Activated CD8-positive, alpha-beta T cell treated with anti-CD3 and anti-CD28 coated beads, Interleukin-2, amount 10 ng/mL, durations not matched to agents 7 days and 5 days (primary cell): ENCODE measurements at places on chromosomes 7 and 10. TPM values are rescaled to one million over a fixed set of nuclear protein-coding genes. Genes with fewer than 3 reads are reported as not detected.

DNA sequence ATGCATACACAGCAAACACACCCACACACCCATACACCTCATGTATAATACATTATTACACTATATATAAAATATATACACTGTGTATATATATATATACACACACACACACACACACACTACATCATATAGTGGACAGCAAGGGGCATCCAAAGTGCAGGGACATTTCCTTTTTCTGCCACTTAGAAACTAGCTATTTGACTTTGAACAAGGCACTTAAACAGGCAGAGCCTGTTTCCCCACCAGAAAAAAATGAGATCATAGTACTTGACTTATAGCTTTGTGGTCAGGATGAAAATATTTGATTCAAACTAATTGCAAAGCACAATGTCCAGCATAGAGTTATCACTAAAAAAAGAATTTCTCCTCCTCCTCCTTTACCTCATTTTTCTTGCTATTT is 254.3 kb upstream of the NPVF start:
- no peak for DNase-seq

- DNase-seq: no peak
Observed at GRCh38 chr10:4062072-4062471, 277.1 kb upstream of the KLF6 start.

DNA sequence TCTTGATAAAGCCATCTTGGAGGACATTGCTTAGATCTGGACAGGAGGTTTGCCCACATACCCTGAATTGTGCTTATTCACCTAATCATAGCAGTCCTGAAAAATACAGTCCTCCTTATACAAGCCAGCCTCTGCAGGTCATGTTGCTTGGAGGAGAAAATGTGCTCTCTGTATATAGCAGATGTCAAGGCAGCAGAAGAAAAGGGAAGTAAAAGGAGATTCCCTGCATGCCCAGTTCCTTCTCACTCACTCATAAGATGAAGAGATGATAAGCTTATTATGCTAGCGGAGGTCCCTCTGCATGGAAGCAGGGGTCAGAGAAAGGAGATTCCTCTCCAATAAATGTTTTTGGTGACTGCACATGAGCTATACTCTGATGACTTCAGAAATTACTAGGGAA is 458.8 kb upstream of the ZMIZ1 start:
- DNase-seq: no peak

GRCh38 chr7:156559001-156559400 is 81.6 kb upstream of the RNF32 start:
- DNase-seq: no peak

DNA sequence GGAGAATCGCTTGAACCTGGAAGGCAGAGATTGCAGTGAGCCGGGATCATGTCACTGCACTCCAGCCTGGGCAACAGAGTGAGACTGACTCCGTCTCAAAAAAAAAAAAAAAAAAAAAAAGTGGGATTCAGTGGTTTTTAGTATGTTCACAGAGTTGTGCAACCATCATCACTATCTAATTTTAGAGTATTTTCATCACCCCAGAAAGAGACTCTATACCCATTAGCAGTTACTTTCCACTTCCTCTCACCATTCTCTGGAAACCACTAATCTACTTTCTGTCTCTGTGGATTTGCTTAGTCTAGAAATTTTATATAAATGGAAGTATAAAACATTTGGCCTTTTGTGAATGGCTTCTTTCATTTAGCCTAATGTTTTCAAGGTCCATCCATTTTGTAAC is 113.4 kb downstream of the ST7 start:
- DNase-seq: no peak

DNA sequence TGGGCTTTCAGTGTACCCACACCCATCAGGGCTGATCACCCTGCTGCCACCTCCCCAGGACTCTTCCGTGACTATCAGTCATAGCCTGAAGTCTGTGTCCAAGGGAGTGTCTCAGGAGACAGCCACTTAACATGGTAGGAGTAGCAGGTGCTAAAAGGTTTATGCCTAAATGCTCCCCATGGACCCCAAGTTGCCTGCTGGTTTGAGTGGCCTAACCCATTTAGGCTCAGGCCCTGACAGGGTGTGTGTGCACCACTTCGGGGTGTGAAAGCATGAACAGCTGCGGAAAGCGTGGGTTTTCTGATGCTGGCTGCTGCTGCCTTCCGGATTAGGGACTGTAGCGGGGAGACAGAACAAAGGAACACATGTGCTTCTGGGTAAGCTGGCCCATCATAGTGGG is 93.2 kb upstream of the SAMD8 start:
- DNase-seq: no peak

DNA sequence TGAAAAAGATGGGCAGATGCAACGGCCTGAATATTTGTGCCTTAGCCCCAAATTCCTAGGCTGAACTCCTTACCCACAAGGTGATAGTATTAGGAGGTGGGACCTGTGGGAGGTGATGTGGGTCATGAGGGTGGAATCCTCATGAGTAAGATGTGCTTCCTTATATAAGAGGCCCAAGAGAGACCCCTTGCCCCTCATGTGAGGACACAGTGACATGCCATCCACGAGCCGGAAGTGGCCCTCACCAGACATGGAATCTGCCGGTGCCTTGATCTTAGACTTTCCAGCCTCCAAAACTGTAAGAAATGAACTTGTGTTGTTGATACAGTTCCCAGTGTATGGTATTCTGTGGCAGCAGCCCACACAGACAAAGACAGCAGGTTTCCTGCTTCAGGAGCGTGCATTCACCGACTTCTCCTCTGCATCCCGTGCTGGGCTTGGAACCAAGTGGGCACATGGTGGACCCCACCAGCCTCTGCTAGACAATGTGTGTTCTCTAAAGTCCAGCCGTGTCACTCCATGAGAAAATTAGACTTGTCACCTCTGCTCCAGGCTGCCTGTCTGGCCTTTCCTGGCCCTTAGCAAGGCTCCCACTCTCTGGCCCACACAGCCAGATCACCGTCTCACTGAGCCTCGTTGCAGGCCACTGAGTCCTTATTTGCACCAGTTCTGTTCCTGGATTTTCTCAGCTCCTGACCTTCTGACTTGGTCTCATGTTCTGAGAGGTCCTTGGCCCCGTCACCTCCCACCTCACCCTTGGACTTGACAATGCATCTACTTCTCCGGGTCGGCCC is 52.9 kb upstream of the CACUL1 start:
- DNase-seq: no peak

GRCh38 chr10:21510241-21511094 is 15.0 kb downstream of the SKIDA1 start:
- DNase-seq: no peak

- no peak for DNase-seq
Observed at GRCh38 chr10:28633750-28634149, 43.6 kb upstream of the BAMBI start.

DNA sequence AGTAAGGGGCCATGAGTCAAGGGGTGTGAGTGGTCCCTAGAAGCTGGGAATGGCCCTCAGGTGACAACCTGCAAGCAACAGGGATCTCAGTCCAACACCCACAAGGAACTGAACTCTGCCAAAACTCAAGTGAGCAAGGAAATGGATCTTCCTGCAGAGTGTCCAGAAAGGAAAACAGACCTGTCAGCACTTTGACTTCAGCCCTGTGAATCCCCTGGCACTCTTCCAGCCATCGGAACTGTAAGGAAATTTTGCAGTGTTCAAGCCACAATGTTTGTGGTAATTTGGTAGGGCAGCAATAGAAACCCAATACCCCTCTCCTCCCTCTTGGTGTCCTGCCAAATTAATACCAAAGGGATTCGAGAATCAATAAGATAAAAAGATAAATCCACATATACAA is 6.9 kb downstream of the LYZL1 start:
- DNase-seq: no peak

GRCh38 chr10:82922755-82923154 is 1047.8 kb downstream of the NRG3 start:
- DNase-seq: no peak

GRCh38 chr7:50867034-50867356 is 84.3 kb upstream of the GRB10 start:
- no peak for DNase-seq

- peak; percentile 87 for DNase-seq
Observed at GRCh38 chr10:1109795-1110673, 53.8 kb downstream of the WDR37 start.

- DNase-seq: no peak
Observed at GRCh38 chr10:75736151-75736640, 304.8 kb downstream of the LRMDA start.

- DNase-seq: no peak
Observed at GRCh38 chr10:89773081-89773480, 71.7 kb downstream of the KIF20B start.

DNA sequence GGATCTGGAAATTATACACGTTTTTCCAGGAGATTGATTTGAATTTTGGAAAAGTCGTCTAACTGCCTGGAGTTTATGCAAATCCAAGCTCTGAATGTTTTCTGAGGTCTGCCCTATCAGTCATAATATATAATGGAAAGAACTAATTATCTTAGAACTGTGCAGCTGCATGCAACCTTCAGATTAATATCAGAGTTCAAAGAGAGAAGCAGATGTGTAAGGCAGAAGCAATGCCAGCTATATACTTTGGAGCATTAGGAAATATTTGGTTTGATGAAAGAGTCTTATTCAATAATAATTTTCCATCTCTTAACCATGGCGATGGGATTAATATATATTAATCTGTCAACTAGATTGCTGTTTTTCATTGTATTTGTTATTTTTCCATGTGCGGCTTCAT is 500.9 kb downstream of the NEBL start:
- no peak for DNase-seq

DNA sequence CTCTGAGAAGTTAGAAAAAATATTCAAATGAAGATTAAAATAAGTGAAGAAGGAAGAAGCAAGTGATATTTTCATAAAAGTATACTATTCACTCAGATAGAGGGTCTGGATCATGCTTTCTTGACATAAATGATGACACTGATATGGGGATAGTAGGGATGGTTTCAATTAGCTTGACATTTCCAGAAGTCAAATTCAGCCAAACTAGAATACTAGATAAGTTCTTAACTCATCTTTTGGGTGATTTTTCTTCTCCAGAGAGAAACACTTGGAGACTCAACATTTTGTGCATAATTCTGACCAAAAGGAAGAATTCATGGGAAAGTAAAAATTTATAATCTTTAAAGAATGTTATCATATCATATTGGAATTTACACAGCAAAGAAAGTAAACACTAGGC is 152.0 kb upstream of the LRGUK start:
- no peak for DNase-seq

GRCh38 chr10:60417024-60417423 is 27.3 kb upstream of the ANK3 start:
- no peak for DNase-seq

DNA sequence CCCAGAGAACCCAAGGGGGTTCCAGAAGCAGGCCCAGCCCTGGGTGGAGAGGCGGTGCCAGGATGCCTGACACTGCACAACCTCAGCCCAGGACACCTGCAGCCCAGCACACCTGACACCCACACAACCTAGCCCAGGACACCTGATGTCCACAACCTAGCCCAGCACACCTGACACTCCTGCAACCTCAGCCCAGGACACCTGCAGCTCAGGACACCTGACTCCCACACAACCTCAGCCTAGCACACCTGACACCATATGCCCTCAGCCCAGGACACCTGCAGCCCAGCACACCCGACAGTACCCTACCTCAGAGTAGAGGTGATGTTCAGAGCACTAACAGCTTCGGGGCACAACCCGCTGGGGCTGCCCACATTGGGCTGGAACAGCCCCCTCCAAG is 87.3 kb downstream of the PAXIP1 start:
- no peak for DNase-seq

GRCh38 chr7:45685619-45686240 is 111.6 kb downstream of the ADCY1 start:
- no peak for DNase-seq

DNA sequence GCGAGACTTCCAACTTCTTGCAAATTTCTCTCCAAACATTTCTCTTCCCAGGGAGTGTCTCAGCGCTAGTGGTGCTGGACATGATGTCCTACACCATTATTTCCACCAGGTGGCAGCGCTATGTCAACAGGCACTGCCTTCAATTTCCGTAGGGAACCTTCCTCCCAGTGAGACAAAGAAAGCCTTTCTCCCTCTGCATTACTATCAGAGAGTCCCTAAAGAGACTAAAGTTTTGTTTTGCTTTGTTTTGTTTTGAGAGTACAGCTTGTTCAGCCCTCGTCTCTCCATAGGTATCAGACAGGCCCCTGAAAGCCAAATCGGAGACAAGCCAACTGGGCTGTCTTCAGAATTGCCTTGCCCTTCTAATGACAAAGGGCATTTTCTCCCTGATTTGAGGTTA is 44.2 kb upstream of the GGCT start:
- DNase-seq: peak; percentile 47

GRCh38 chr10:13536674-13537366 is 8.0 kb upstream of the BEND7 start:
- DNase-seq: peak; percentile 26

GRCh38 chr7:5567790-5568189 is 144.2 kb upstream of the TNRC18 start:
- no peak for DNase-seq

- DNase-seq: no peak
Observed at GRCh38 chr10:101858723-101859500, 15.3 kb upstream of the KCNIP2 start.

DNA sequence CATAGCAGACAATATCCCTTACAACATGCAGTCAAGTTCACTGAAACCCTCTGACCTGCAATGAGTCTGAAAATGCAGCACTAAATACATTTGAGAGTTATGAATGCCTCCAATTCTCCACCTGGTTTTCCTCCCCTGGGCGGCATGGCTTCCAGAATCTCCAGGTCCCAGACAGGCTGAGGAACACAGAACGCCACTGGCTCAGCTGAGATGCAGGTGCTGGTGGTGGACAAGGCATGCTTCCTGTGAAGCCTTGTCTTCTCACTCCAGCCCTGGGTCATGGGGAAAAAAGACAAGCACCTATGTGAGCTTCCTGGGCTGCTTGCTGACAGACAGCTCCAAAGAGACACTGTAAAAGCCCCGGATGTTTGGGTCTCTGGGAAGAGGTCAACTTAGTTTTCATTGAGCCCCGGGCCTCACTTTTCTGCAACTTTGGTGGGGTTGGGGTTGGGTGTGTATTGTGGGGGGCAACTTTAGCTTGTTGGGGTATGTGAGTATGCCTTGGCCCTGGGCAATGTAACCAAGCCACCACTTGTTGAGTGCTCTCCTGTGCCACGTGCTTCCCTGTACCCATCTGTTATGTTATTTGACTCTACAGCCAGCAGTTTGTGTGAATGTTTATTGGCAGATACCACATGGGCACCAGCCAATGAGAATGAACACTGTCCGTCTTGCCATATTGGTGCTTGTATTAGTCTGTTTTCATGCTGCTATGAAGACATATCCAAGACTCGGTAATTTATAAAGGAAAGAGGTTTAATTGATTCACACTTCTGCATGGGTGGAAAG is 127.8 kb downstream of the EMX2 start:
- no peak for DNase-seq

GRCh38 chr7:4282434-4283223 is 399.5 kb upstream of the FOXK1 start:
- DNase-seq: no peak

GRCh38 chr7:38229386-38229785 is 44.0 kb downstream of the TARP start:
- no peak for DNase-seq

- no peak for DNase-seq
Observed at GRCh38 chr7:121069346-121070100, 81.0 kb downstream of the CPED1 start.

EGR2 gene
- total RNA-seq: 1.3 TPM

CYP26A1 gene
- not detected for total RNA-seq

HOXA6 gene
- not detected for total RNA-seq

TDRD1 gene
- total RNA-seq: not detected

COBL gene
- not detected for total RNA-seq

PNLIPRP1 gene
- not detected for total RNA-seq

TMEM140 gene
- total RNA-seq: 12.7 TPM

INTS1 gene
- 105 TPM for total RNA-seq

GSDME gene
- total RNA-seq: 2.9 TPM

PRSS37 gene
- total RNA-seq: not detected

NXPH1 gene
- not detected for total RNA-seq
